Omental fat pad (tissue), 4 donors: ENCODE measurements at places on chromosomes 13 and 19.

DNA sequence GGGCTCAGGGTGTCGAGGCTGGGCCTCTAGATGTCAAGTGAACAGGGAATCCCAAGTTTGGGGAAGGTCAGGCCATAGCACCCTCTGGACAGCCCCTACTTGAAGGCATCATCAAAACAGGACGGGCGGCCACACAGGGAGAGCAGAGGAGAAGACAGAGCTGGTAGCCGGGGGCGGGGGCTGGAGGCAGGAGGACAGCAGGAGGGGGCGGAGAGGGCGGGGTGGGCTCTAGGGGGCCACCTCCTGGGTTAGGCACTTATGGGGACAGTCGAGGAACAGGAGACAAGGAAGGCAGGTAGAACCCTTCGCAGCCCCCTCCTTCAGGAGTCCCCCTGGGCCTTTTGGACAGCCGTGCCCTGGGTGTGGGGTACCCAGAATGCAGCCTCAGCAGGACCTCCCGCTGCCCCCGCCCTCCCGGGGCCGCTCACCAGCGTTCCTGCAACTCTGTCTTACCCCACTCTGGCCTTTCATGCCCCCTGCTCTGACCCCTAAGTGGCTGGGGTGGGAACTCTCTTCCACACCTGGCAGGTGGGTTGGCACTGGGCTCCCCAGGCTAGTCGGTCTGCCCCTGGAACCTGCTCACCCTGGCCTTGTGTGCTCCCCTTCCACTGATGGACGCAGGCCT, 5.8 kb downstream of the SSBP4 start:
- no peak for DNase-seq

- no peak for DNase-seq
Observed at GRCh38 chr13:51105046-51105445, 6.0 kb downstream of the C13orf42 start.

DNA sequence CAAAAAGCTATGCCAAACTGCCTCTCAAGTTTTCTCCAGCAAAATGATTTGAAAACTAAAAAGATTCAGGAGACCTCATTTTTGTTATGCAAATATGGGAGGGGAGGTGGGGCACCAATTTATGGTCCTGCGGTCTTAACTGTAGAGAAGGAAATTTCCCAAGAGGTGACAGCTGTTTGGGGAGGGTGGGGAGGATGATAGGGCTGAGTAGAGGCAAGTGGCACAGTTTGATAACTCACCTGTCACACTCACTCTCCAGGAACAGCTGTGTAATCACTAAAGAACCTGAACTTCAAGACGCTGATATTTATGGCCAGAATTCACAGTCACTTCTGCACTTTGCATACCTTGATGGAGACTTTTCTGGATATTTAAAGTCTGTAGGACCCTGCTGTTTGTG, 232.9 kb upstream of the STARD13 start:
- no peak for DNase-seq

DNA sequence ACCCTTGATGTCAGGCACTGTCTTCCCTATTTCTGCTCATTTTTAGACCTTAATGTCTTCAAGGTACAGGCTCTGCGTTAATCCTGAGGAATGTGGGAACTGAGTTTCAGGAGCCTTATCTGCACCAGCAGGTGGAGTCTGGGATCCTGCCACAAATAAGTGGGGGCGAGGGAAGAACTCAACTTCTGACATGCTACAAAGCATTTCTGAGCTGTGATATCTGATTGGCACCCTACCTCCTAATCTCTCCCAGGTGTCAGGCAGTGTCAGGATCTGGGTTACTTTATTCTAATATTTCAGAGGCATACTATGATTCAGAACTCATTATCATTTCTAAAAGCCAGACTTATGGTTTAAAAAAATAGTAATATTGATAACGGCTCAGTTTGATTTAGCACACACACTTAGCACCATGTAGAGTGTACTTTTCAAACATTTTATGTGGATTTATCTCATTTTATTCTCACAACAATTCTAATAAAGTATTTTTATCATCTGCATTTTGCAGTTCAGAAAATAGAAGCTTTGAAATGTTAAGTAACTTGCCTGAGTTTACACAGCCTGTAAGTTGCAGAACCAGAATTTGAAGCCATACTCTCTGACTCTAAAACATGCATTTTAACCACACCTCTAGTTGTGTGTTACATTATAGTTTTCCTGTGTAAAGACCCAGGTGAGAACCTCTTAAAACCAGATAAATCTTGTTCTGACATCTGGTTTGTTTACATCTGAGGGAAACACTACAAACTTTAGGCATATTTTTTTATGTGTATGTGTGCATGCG, 358.6 kb downstream of the TDRD3 start:
- no peak for DNase-seq

GRCh38 chr19:29694669-29695627, 20.1 kb downstream of the C19orf12 start:
- DNase-seq, result no peak

DNA sequence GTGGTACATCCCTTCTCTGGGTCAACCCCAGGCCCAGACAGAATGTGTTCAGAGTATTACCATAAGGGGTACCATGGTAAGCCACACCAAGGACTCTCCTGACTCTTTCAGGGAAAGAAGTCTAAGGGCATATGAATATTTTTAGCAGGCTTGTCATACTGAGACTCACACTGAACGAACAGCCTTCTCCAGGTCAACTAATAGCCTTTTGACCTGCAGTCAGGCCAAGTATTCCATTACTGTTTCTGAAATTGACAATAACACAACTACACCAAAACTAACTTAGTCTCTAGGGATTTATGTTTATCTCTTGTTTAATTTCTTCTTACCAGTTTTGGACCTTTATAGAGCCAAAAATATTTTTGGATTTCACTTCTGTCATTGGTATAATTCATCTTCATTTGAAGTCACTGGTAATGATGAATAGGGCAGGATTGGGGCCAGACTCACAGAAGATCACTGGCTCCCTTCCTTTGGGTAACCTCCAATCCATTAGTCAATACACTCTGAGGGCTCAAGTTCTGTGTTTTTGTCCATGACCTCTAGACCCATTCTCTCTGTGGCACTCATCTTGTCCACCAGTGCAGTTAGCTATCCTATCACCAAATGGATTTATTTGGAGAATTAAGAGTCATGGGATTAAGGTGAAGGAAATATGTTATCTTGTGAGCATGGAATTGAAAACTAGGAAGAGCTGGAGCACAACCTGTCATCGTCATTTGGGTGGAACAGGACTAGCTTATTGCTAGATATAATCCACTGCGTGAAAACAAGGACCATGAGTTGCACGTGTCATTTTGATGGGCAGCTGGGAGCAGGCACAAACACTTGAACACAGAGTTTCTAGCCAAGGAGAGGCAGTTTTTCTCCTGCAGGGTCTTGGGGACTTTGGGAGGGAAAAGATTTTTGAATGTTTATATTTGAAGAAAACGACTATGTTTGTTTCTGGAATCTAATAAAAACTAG, 313.3 kb downstream of the DCLK1 start:
- DNase-seq, result no peak

- no peak for DNase-seq
Observed at GRCh38 chr13:25575562-25575961, 203.8 kb downstream of the ATP8A2 start.

DNA sequence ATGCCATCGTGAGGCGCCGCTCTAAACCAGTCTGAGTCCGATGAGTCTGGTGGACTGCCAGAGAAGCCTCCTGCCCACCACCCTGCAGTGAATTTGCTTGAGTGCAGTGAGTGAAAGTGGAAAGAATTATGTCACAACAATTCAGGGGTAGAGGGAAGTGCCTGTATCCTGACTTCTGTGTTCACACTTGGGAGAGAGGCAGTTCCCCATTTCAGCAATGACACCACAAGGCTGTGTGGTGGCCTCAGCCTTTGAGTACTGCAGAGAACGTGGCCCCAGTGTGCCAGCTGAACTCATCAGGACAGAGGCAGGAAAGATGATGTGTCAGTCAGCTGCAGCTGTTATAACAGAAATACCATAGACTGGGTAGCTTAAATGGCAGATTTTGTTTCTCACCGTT, 155.6 kb downstream of the COG6 start:
- DNase-seq, result no peak

DNA sequence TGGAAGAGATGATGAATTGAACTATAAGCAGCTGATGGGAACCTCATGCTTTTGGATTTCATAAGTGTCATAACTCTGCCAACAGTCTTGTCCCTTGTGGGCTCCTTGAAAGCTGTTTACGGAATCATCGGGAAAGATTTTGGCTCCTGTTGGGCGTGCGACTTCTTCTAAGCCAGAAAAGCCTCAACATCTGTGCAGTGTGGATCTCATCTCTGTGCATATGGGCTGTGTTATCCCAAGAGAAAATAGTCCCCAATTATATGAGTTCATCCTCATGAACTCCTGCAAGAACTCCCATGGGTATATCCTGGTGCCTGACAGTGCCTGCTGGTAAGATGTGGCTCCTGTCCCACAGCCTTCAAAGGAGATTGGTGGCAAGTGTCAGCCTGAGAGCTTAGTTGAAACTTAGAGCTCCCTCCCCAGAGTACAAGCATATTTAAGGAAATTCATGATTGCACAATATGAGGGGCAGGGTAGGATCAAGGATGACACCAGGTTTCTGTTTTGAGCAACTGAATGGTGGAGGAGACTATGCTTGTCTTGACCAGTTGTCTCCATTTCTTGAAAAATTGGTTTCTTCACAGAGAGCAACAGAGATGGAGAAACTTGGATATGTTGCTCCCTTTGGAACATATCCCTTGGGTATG, 243.5 kb downstream of the ITGBL1 start:
- no peak for DNase-seq

GRCh38 chr13:45341799-45342500, 967 bp upstream of the TPT1 start:
- no peak for DNase-seq

DNA sequence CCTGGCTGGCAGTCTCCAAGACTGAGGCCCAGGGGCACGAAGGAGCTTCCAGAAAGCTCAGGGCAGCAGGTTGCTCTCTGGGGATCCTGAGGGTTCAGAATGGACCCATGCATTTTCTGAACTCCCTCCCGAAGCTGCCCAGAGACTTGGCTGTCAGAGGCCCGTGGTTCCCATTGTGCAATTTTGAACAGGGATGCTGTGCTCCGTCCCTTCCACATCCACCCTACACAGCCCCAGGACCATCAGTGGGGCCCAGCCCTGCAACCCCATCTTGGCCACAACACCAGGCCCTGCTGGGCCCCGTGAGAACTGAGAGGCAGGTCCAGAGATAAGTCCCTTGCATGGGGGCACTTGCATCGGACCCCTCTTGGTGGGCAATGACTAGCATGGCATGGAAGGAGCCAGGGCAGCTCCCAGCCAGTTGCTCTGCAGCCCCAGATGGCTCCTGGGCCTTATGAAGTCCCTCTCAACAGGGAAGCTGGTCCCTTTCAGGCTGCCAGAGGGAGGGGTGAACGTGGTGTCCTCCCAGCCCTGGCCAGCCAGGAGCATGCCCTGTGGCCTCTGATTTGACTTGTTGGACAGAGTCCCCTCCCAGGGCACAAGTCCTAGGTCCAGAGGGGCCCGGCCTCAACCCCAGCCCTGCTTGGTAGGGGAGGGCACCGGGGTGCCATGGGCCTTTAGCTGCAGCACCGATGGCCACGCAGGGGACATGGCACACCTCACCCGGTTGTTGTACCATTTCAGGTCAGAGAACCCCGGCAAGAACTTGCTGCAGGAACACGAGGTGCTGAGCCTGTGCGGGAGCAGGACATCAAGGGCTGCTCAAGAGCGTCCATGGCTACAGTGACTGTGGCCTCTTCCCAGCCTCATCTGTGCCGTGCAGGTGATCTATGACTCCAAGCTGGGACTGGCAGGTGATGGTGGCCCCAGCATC, 17.3 kb upstream of the ZNF14 start:
- DNase-seq, result no peak

GRCh38 chr13:99267927-99268326, 9.7 kb upstream of the GPR18 start:
- DNase-seq, result no peak

DNA sequence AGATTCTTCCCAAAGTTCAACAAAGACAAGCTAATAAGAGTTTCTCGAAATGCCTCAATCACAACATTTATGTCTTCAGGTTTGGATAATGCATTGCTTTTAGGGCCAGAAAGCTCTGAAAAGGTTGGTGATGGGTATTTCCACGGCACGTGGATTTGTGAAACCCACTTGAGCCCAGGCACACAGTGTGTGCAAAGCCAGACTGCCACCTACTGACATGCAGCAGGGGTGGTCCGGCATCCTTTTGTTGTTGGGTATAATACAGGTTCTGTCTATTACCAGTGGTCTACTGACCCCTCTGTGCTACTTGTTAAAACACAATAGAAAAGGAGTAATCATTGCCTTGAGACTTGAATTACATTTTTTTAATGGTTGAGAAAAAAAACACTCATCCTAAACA, 225.6 kb downstream of the RAP2A start:
- no peak for DNase-seq

DNA sequence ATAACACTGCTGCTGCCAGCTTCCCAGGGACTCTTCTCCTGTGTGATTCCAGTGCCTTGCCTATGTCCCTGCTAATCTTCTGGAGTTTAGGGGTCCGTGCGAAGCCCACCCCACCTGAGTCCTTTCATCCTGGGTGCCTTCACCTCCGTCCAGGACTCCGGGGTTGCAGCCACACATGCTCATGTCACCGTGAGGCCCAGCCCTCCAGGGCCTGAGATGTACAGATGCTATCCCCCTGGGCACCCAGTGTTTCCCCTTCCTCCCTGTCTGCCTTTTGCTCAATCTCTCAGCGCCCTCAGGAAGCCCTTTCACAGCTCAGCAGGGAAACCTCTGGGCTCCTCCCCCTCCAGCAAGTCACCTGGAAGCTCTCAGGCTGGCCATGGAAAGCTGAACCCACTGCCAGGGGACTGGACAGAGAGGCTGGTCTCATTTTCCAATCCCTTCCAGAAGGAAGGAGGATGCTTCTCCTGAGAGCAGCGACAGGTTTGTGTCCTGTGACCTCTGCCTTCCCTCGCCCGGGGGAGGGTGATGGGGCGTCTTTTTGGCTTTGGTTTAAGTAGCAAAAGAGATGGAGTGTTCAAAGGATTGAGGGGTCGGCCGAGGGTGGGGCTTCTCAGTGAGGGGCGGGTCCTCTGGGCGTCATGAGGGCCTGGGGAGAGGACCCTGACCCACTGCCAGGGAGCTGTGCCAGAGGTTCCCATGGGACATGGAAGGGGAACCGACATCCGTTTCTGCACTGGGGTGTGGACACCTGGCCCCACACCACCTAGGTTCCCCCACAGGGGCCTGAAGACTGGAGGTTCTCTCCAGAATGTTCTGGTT, 30.8 kb upstream of the TFDP1 start:
- DNase-seq, result no peak

- no peak for DNase-seq
Observed at GRCh38 chr19:20444202-20444885, 121.2 kb downstream of the ZNF737 start.

DNA sequence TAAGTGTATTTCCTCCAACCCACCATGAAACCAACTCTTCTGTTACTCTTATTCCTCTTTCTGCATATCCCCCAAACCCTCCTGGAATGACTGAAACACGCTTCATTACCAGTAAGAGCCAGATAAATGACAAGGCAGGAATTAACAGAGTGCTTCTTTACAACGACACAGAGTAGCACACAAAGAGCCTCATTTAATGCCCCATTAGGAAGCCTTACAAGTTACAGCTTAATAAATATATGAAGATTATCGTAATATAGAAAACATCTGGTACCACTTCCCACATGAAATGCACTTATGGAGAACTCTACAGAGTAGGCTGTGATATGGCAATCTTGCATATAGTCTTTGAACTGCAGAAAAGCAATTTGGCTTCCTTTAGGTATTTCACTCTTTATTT, 116.8 kb downstream of the ENOX1 start:
- DNase-seq, result no peak

GRCh38 chr19:51607077-51607476, 23.1 kb downstream of the SIGLEC5 start:
- no peak for DNase-seq
